Astrocyte of the cerebellum (primary cell): ENCODE measurements at places on chromosomes 12 and 14.
A peak's percentile ranks its signal among the peaks of the same experiment; 100 is the strongest.

DNA sequence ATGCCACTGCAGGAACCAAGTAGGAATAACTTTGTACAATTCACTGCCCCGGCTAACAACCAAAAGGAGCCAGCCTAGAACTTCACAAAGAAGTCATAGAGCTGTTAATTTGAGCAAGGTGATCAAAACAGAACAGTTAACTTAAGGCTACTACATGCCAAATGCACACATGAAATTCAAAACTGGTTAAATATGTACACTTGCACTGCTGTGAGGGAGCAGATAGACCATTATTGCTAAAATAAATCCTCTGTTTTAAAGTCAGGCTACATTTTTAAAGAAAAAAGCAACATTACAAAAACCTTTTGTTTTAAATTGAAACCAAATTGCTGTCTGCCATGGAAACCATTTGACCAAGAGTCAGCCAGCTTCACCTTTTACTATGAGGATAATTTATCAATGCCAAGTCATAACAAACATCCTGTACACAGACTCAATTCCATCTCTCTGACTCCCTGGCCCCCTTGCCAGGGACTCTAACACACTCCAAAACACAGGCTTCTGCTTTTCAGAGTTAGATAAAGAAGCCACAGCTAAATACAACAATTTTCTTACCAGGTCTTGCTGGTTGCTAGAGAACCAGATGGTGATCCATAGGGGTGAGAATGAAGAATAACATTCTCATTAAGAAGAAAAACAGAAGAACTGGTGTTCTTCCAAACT lies 84.0 kb downstream of the LRP6 start:
- DNase-seq, result peak; percentile 56

GRCh38 chr12:110339184-110339952 lies 58.3 kb downstream of the ATP2A2 start:
- DNase-seq, result no peak

GRCh38 chr14:65211341-65211987 lies 109.1 kb upstream of the MAX start:
- peak; percentile 50 for DNase-seq

- DNase-seq, result peak; percentile 8
Measured at GRCh38 chr12:79883216-79883615, 51.7 kb downstream of the PPP1R12A start.

GRCh38 chr14:96097752-96098151 lies 58.6 kb downstream of the C14orf132 start:
- no peak for DNase-seq

DNA sequence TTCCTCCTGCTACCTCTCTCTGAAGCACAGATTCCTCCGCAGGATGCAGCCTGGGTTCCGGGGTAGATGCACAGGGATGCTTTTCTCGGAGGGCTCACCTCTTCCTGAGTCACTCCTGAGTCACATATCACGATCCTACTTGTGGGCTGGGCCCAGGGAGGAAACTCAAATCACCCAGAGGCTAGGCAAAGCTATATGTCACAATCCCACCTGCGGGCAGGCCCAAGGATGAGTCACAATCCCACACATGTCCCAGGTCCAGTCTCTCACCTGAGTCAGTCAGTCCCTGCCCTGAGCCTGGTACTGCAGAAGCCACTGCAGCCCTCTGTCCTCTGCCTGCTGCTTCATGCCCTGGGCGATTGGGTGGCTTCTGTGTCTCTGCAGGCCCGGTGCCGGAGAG lies 149.0 kb upstream of the GSC start:
- no peak for DNase-seq

DNA sequence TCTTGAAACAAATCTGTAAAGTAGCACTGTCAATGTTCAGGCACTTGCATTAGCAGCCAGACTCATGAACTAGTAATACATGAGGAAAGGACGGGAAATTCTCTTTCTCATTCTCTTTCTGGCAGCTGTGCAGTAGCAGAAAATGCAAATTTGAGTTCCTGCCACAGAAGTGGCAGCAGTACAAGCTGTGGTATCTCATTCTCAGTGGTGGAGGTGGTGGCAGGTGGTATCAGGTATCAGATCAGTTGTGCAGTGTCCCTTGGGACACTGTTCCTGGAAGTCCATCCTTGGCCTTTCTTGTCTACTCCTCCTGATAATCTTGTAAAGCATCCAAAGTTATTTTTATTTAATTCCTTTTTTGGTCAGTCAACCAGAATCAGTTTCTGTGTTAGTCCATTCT lies 103.0 kb downstream of the C12orf42 start:
- no peak for DNase-seq

DNA sequence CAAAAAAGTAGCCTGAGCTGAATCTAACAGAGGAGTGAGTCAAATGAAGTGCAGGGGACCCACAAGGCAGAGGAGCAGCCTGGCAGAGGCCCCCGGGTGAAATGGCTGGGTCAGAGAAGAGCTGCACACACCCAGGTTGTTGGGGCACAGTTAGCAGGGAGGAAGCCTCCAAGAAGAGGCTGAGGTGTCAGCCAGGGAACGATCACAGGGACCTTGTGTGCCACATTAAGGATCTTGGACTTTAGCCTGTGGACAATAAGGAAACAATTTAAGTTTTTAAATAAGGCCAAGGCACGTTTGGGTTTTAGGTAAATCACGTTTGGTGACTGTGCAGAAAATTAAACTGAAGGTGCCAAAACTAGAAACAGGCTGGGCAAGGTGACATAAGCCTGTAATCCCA lies 35.1 kb downstream of the OR10P1 start:
- DNase-seq, result no peak

GRCh38 chr12:54030889-54031471 lies 1.9 kb upstream of the HOXC5 start:
- DNase-seq, result no peak

GRCh38 chr12:112466011-112466422 lies 47.3 kb downstream of the PTPN11 start:
- DNase-seq, result no peak

- no peak for DNase-seq
Measured at GRCh38 chr12:31210541-31210940, 115.4 kb downstream of the SINHCAF start.

DNA sequence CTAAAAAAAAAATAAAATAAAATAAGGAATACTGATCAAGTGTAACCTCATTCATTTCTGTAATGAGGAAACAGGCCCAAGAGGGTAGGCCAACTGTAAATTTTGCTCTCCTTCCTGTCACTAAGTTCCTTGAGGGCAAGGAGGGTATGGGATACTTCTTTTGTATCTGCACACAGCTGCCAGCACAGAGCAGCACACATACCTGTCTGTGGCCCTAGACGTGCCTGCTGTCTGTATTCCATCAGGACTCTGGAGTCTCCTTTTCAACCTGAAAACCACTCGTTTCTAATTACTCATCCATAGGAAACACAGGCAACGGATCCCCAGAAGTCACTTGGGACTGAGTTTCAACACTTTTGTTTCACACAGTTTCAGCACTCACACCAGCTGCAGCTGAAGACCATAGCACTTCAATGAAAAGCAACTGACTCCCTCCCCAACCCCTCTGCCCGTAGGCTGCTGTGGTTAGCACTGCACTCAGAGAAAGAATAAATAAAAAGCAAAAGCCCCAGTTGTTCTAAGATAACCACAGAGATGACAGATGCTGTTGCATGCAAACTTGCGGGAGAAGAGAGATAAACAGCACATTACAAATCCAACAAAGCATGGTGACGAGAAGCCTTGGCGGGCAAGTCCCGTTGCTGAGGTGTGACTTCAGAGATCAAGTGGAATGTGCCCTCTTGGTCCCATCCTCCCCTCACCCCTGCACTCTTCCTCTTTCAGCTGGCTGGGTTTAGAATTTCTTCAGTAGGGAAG lies 24.9 kb downstream of the CRACR2A start:
- no peak for DNase-seq

GRCh38 chr14:69049675-69050074 lies 70.6 kb upstream of the ACTN1 start:
- no peak for DNase-seq

DNA sequence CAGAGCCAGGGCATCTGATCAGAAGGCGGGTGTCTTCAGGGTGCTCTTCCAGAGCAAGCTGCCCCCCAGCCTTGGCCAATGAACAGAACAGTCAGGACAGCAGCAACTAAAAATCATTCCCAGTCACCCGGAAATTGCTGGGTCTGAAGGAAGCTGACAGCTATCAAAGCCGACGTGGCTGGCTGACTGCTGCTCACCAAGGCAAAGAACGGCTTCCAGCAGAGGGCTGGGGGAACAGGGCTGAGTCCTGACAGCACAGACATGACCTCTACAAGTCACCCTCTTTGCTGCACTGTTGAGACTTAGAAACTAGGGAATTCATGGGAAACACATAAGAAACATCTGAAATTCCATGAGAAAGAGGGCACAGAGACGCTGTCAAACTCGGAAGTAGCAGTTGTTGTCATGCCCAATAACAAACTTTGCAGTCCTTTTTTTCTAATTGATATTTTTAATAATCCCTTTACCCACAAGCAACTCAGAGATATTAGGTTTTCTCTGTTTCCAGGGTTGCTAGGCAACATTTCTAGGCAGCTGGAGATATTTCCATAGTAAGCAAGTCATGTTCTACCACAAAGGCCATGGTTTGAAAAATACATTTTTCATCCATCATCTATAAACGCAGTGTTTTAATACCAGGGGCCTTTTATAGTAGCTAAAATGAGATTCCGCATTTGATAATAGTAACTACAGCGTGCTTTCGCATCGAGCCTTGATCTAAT lies 365.2 kb downstream of the SEC23A start:
- DNase-seq, result no peak

DNA sequence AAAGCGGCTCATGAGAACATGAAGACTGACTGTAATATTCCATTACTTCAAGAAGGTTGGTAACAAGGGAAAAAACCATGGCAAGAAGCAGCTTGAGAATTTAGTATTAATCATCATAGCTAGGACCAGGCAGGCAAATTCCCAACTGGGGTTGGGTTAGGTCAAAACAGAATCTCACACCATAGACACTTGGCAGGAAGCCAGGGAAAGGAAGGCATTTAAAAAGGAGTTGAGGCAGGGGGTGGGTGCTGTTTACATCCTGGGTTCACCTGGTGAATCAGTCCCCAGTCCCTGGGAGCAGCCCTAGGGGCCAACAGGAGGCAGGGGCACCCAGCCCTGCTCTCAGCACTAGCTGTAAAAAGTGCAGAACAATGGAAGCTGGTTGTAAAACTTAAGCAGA lies 108.6 kb downstream of the EGLN3 start:
- no peak for DNase-seq

- no peak for DNase-seq
Measured at GRCh38 chr14:34826661-34827060, 48.5 kb downstream of the BAZ1A start.

DNA sequence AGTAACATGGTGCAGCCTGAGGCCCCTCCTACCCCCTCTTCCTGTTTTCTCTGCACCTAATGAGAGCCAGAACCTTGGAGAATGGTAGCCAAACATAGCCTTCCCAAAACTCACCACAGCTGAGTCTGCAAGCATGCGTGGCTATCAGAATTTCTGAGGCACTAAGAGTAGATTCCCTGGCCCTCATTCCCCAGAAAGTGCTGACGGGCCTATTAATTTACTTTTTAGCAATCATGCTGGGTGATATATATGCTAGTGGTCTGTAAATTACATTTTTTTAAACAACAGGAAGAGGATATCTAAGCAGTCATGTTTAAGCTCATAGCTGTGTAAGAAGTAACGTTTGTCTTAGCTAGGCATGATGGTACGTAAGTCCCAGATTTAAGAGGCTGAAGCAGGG lies 30.4 kb downstream of the KANSL2 start:
- no peak for DNase-seq

- DNase-seq, result no peak
Measured at GRCh38 chr14:58617619-58618018, 20.1 kb upstream of the DACT1 start.

- DNase-seq, result peak; percentile 18
Measured at GRCh38 chr12:80509781-80510556, 65.9 kb downstream of the PTPRQ start.

DNA sequence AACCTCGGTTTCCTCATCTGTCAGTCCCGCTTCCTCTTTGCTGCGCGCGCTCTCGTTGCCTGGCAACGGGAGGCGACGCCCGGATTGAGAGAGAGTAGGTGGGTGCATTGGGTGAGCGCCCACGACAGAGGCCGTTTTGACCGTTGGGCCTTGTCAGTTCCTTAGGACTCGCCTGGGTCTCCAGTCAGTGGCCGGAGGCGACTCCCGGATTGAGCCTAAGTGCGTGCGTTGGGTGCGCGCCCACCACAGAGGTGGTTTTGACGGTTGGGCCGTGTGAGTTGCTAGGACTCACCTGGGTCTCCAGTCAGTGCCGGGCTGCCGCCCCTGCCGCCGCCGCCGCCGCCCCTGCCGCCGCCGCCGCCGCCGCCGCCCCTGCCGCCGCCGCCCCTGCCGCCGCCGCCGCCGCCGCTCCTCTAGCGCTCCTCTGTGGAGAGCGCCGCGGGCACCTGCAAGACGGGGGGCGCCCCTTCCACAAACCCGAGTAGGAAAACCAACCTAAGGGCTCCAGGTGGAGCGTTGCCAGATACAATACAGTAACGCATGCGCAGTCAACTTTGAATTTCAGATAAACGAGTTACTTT lies 37.2 kb downstream of the APOBEC1 start:
- DNase-seq, result no peak

- DNase-seq, result no peak
Measured at GRCh38 chr12:128056136-128056801, 210.7 kb upstream of the TMEM132C start.

- peak; percentile 59 for DNase-seq
Measured at GRCh38 chr12:120181991-120182631, 12.4 kb downstream of the GCN1 start.

DNA sequence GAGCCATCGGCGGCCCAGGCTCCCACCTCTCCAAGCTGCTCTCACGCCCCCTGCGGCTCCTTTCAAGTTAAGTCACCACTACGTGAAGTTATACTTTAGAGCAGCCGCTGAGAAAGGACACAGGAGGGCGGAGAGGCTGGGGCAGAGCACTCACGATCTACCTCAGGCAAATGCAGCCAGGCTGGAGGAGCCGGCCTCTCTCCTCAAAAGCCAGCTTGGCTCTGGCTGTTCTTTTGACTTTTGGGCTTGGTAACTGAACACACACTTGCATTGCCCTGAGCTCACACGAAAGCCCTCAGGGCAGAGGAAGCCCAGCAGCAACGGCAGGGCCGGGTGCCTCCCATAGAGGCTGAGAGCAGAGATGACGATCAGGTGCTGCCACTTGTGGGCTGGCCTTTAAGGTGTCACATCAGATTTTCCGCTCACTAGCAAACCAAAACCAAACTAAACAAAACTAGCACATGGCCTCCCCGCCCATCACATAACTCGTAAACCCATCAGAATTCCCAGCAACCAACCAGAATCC lies 75.2 kb downstream of the PITPNM2 start:
- DNase-seq, result no peak

GRCh38 chr12:131783915-131784541 lies 44.2 kb upstream of the MMP17 start:
- peak; percentile 75 for DNase-seq

DNA sequence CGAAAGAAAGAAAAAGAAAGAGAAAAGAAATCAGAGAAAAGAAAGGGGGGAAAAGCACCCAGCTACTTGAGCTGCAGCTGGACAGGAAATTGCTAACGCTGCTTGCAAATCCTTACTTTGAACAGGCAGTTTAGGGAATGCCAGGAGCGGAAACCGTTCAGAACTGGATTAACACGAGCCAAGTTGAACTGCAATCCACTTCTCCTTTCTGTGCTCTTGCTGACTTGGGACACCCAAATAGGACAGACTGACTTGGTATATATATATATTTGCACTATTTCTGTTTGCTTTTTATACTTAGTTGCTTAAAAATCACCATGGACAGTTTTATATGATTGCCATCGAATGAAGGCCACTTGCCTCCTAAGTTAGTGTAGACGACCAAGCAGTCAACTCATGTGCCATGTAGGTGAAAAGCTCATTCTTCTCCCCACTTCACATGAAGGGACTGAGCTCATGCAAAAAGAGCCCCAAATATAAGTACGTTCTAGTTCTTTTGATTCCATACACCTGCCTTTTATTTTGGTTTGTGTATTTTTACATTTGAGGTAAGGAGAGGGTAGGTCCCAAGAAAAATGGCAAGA lies 5.5 kb downstream of the DUSP6 start:
- DNase-seq, result no peak

GRCh38 chr14:22556021-22556989 lies 32.7 kb downstream of the DAD1 start:
- DNase-seq, result peak; percentile 62
